ENCODE measurements at places on chromosomes 1 and 21. TPM values are rescaled to one million over a fixed set of nuclear protein-coding genes. Genes with fewer than 3 reads are reported as not detected.

- no peak for DNase-seq
Measured at GRCh38 chr1:191490303-191490702, 668.0 kb upstream of the RGS18 start.

- no peak for DNase-seq
Measured at GRCh38 chr1:246831543-246831942, 100.2 kb downstream of the AHCTF1 start.

- no peak for DNase-seq
Measured at GRCh38 chr1:156652131-156652991, 10.4 kb downstream of the BCAN start.

DNA sequence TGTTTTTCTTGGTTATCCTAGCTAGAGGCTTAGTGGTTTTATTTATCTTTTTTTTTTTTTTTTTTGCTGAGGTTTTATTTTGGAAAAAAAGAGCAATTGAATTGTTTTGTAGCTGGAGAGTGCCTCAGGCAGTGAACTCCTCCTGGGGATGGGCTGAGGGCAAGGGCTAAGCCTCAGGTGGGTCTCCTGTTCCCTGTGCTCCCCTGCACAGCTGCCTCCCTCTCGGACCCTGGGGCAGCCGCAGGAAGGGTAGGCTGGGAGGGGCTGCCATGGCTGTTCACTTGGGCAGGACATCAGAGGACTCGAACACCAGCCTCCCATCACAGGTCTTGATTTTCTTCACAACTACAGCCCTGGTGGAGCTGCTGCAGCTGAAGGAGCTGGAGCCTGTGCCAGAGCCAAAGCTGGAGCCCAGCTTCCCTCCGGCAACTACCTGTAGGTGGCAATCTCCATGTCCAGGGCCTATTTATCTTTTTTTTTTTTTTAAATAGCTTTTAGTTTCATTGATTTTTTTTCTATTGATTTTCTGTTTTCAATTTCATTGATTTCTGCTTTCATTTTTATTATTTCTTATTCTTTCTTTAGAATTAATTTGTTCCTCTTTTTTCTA, 28.9 kb downstream of the LEPR start:
- no peak for DNase-seq

GSTM2 gene
- 190 TPM for polyA plus RNA-seq

Data from renal cortex interstitium (tissue), 15 donors.